Fibroblast of skin of right biceps (primary cell): ENCODE measurements at places on chromosomes 1 and 21.
A peak's percentile ranks its signal among the peaks of the same experiment; 100 is the strongest.

GRCh38 chr1:173301507-173301906 lies 94.4 kb upstream of the TNFSF4 start:
- no peak for DNase-seq

- no peak for DNase-seq
Observed at GRCh38 chr21:19535356-19535755, 1131.8 kb upstream of the TMPRSS15 start.

DNA sequence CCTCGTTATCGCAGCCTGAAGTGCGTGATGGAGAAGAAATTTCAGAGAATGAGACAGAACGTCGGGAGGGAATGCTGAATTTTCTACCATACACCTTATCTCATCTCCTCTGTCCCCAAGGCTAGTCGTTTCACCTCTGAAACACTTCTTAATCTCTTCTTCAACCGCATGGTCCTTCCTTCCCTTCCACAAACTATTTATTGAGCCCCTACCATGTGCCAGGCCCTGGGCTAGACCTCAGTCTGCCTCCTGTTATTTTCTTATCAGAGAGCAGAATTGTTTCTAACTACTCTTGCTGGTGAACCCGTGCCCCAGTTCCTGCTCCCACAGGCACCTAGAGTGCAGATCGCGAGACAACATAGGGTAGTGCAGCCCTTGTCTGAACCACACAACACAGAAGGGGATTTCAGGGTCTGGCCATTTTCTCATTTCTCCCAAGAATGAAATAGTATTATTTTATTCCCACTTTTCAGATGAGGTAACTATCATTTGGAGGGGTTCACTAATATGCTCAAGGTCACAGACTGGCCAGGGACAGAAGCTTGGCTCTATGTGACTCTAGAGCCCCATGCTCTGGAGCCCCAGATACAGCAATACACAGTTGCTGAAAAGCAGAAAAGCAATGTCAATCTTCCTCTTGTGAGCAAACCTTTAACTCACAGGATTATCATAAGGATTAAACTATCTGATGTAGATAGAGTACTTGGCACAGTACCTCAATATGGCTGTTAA lies 598 bp upstream of the ADIPOR1 start:
- DNase-seq: no peak

GRCh38 chr1:167455786-167456446 lies 62.4 kb downstream of the CD247 start:
- DNase-seq: no peak

GRCh38 chr21:28152732-28153131 lies 839.9 kb downstream of the LTN1 start:
- DNase-seq: no peak

- DNase-seq: no peak
Observed at GRCh38 chr1:112694363-112694929, 12.5 kb downstream of the RHOC start.

- DNase-seq: no peak
Observed at GRCh38 chr1:207514890-207515289, 18.9 kb downstream of the CR1 start.

- DNase-seq: peak; percentile 12
Observed at GRCh38 chr1:84998642-84999280, 1.8 kb upstream of the MCOLN2 start.

GRCh38 chr1:117930173-117930447 lies 571 bp downstream of the WDR3 start:
- no peak for DNase-seq
